ENCODE measurements at places on chromosomes 5 and 9. TPM values are rescaled to one million over a fixed set of nuclear protein-coding genes. Genes with fewer than 3 reads are reported as not detected.

Gene NR2F1
- 7.2 TPM for total RNA-seq

Gene NTRK2
- total RNA-seq, result not detected

Gene HTR1A
- not detected for total RNA-seq

DNA sequence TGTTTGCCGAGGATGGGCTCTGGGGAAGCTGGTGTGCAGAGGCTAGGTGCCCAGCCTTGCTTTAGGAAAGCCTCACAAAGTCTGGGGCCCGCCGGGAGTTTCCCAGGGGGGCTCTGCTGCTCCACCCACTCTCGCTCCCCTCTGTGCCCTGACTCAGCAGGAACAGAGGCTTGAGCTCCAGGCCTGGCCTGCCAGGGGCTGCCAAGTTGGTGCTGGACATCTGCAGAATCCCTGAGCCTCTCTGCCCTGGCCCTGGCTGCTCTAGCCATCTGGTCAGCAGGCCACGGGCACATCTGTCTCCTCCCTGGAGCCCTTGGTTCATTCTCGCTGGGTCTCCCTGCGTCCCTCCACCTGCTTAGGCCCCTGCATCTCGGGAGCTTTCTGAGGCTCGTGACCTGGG, 647 bp upstream of the ADAMTSL2 start:
- DNase-seq, result no peak

- DNase-seq, result no peak
Measured at GRCh38 chr9:126617823-126618165, 4.1 kb downstream of the LMX1B start.

- DNase-seq, result no peak
Measured at GRCh38 chr5:23007762-23008161, 154.6 kb upstream of the CDH12 start.

DNA sequence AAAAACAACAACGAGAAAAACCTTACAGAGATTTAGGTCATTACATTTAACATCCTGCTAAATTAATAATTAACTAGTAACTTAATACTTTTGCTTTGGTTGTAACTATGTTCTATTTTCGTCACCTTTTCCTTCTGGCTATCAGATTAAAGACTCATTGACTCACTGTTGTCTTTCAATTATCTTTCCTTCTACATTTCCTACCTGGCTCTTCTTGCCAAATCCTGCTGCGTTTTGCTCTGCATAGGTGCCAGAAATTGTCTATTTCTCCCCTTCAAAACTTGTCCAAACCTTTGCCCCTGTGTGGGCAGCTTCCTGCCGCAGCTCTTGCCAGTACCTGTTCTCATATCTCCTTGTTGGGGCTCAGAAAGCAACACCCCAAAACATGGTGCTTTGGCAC, 235.5 kb upstream of the ZNF608 start:
- no peak for DNase-seq

DNA sequence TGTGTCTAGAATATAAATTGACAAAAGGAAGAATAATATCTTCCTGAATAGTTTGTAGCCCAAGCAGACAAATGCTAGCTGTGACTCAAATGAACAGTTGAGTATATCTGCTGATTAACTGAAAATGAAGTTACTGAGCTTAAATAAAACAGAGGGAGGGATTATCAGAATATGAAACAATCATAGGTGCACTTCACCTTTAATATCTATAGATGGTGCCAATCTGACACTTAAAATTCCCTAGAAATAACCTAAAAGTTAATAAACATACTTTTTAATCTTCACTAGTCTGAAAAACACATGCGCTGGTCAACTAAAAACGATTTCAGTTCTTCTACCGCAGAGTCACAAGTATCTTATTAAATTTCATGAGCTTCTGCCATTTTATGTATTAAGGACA, 280.8 kb upstream of the RASA1 start:
- DNase-seq, result peak; percentile 18

DNA sequence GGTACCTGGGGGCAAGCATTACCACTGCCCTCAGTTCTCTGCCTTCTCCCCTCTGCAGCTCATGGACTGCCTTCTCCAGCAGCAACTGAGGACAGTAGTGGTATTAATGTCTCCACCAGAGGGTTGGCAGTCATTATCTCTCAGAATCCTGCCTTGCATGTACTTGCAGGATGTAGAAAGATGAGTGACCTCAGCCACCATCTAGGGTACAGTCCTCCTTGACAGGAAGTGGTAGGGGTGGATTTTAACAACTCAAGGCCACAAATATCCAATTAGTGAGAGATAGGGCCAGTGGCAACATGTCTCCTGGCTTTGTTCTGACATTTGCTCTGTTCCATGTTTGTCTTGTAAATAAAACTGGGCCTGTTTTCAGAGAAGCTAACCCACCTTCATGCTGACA, 47.2 kb downstream of the F2R start:
- DNase-seq, result no peak

DNA sequence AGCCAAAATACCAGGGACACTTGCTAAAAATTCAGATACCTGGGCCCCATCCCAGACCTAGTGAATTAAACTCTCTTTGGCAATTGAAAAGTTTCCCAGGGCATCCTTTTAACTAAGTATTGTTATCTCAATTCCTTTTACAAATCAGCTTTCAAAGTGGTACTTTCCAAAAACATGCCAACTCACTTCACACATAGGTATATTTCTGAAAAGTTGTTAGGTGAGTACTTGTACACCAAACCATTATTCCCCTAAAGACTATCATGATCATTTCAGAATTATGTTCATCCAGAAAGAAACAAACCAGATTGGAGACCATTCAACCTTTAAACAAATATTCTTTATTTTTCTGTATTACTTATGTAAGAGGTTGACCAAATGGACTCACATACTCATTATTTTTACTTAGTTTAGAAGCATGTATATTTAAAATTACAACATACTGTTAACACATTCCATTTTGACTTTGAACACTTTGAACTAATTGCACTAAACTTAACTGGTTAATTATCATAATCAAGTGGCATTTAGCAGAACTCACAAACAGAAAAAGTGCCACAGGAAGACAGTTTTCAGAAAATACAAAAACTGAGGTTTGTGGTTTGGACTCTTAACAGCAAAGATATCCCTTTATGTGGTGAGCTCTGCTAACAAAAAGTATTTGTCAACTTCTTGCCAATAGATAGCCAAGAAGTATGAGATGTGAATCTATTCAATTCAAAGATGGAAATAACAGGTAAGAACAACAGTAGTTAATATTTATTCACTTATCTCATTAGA, 40.7 kb downstream of the KIAA0825 start:
- DNase-seq, result no peak

Data from HT1080 (cell line).